ENCODE measurements at places on chromosomes 1 and 21.

DNA sequence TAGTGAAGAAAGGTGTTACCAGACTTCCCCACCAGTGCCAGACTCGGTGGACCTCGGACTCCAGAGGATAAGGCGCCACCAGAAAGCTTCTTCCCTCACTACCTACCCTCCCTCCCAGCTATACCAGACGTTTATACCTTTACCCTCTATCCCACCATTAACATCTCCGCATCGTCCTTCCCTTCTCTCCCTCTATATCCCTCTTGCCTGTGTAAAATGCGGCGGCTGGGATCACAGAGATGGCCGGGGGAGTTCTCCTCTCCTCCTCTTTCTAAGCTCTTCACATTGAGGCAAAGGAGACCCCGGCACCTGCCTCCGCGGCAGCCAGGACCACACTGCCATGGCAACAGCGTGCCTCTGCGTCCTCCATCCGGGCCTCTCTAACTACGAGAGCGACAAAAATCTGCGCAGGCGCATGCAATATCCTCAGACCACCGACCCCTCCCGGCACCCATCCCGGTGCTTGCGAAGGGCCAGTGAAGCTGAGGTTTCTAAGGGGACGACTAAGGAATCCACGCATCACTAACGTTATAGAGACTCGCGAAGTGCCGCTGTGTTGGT is at the start of gene CCDC181:
CCDC181 (minus strand) TSS at position 394 of the 561 bp plus-strand sequence. CDS start 2,547 bp downstream, outside the sequence.
- peak; percentile 75 for DNase-seq

GRCh38 chr1:162884831-162885230 is 23.9 kb upstream of the CCDC190 start:
- no peak for DNase-seq

DNA sequence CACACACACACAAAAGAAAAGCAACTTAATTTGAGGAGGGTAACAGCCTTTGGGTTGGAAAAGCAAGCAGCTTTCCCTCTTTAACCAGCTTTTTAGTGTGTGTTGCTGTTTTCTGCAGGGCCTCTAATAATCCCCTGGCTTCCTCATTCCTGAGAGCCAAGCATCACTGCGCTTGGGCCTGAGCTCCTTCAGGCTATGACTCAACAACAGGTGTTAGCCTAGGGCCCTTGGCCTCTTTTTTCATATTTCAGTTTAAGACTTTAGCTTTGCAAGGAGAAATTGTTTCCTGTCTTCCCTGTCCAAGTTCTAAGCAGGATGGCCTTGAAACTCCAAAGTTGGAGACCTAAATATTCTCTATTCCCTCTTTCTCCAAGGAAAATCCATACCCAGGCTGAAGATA is 26.2 kb upstream of the SNX27 start:
- DNase-seq: peak; percentile 27

GRCh38 chr1:205313563-205314308 is 7.8 kb downstream of the NUAK2 start:
- peak; percentile 81 for DNase-seq

DNA sequence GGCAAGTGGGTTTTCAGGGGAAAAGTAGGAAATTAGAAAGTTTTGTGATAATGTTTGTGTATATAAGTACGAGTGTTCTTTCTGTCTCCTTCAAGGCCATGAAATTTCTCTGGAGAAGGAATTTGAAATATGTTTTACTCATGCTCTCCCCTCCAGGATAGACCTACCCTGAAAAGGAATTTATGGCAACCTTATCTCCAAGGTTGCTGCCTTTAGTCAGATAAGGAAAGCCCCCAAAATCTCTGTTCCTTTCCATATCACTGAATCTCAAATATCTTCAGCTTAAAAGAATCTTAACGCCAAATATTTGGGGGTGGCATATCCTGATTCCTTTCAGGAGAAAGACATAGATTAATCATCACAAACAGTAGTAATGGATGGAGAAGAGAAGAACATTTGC is 499 bp upstream of the C4BPB start:
- DNase-seq: peak; percentile 5

- DNase-seq: no peak
Measured at GRCh38 chr1:9193233-9193625, 41.3 kb upstream of the H6PD start.

- no peak for DNase-seq
Measured at GRCh38 chr1:67579623-67580394, 105.2 kb upstream of the GADD45A start.

DNA sequence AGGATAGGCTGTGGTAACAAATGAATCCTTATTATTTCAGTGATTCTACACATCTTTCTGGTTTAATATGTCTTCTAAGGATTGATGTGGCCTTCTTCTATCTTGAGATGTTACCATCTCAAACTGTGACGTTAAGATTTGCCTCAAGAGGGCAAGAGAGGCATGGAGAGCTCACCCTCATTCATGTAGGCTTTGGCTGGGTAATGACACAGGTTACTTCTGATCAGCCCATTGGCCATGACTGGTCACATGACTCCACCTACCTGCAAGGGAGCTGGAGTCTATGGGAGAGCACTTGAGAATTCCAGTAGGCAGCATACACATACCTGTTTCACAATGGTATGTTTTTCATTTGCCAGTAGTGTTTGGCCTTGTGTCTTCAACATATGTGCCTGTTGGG is 30.0 kb downstream of the CACHD1 start:
- no peak for DNase-seq

DNA sequence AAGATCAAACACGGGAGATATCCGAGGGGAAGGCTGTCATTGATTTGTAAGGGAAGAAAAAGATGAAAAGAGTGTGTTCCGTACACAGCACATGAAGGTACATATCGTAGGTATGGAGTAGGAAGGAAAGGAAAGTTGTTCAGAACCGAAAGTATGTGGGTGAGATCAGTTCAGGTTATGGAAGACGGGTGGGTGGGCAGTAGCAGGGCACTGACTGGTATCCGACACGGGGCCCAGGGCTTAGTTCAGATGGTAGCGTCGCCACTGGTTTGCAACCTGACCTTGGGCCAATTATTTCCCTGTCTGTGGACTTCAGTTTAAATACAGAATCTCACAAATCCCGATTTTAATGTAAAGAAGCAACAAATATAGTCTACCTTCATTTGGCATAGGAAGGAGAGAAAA is 27.8 kb upstream of the A3GALT2 start:
- peak; percentile 43 for DNase-seq

DNA sequence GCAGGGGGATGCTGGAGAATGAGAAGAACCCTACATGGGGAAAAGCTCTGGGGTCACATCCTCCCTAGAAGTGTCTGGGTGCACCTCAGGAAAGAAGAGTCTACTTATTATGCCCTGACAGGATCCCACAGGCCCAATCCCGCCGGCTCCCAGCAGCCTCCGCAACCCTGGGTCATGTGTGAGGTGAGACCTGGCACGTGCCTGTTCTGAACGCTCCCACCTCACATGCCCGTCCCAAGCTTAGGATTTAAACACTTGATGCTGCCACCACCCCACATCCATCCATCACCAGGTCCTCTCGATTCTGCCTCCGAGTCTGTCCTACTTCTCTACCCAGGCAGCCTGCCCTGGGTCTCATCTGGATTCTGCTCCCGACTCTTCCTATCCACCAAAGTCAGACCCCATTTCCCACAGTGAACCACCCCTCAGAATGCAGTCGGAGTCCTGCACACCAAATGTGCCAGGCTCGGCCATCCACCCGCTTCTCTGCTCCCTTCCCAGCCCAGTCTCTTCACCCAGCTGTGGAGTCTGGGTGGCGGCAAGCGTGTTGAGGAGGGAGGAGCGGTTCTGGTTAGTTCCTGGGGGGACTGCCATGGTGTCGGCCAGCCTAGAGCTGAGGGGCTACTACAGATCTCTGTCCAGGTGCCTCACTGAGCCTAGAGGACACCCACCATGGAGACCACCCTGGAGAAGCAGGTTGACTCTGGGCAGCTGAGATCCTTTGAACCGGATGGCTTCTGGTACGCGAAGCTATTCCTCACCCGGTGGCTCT is 23.9 kb downstream of the SLC2A1 start:
- no peak for DNase-seq

GRCh38 chr21:17697473-17697872 is 84.8 kb upstream of the BTG3 start:
- no peak for DNase-seq

- DNase-seq: no peak
Measured at GRCh38 chr1:207646944-207647579, 2.1 kb downstream of the CR1L start.

GRCh38 chr1:100543640-100544039 is 5.7 kb downstream of the GPR88 start:
- no peak for DNase-seq

DNA sequence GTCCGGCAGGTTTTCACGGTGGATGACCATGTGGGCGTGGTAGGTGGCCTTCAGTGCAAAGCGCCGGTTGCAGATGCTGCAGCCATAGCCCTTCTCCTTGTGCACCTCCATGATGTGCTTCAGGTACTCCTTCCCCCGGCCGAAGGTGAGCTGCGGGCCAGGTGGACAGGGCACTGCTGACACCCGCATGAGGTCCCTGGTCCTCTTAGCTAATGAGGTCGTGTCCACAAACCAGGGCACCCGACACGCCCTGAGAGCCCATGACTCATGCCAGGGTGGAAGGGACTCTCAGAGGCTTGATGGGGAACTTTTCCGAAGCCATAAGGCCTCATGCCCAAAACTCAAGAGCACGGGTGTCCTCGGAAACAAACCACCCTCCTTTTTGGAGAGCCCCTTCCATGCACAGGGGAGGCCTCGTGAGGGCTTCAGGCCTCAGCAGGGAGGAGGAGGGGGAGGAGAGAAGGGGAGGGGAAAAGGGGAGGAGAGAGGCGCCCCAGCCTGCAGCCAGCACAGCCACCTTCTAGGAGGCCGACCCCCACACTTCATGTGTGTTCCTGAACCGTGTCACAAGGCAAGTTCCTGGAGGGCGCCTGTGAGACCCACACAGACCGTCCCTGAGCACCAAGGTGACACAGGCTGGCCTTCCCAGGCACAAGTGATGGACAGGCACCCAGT is 54.4 kb upstream of the RIPK4 start:
- DNase-seq: no peak

GRCh38 chr21:43675871-43676270 is 16.5 kb downstream of the RRP1B start:
- DNase-seq: no peak

DNA sequence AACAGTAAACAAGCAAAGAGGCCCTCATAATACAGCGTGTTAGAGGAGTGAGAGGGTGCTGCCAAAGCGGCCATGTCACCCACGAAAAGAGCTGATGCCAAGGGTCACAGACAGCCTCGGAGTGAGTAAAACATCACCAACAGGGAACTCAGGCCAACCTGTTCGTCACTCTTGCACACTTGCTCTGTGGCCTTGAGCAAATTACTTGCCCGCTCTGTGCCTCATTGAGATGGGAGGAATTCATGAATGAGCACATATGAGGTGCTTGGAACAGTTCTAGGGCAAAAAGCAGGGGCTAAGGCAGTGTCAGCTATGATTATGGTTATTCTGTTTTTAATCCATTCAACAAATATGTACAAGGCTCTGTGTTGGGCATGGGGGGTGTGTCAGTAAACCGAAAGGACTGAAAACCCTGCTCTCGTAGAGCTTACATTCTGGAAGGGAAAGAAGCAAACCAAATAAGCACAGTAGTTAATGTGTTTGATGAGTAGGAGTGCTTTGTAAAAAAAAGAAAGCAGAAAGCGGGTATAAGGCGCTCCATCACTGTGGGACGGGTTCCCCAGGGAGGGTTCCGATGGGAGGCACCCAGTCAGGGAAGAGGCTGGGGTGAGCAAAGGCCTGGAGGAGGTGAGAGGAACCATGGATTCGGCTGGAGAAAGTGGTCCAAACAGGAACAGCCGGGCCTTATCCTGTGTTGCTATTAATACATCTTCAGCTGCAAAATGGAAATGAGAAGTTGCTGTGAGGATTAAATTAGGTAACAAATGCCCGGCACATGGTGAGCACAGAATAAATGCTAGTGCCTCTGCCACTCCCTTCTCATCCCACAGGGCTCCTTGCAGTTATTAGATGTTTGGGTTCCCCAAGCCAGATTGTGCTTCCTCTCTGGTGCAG is 39.5 kb upstream of the RD3 start:
- DNase-seq: no peak

DNA sequence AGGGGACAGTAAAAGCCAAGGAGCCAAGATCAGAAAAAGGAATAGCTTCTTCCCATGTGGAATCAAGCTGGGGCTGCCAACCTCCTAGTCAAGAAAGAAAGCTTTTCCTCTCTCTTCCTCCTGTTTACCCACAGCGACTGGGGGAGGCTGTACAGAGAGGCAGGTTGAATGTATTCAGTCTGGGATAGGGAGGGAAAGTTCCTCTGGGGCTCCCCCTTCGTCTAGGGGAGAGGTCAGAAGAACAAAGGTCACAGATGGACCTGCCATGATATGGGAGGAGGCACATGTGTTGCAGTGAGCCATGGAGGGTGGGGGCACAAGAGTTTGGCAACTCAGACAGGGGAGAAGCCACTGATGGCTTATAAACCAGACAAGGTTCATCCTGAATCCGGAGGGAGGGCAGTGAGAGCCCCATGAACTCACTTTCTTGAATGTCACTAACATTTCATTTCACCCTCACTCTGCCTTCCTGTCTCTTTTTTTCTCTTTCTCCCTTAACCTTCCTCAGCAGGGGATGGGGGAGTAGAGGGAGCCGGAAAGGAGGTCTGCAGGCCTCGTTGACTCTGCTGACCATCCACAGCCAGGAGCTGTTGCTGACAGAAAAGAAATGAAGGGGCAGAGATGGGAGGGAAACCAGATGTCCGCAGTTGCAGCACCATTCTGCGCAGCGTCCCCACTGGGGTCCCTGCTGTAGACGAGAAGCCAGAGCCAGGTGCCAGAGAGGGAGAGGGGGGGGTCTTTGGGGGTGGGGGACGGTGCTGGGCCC is 61.1 kb downstream of the PLXNA2 start:
- DNase-seq: no peak

DNA sequence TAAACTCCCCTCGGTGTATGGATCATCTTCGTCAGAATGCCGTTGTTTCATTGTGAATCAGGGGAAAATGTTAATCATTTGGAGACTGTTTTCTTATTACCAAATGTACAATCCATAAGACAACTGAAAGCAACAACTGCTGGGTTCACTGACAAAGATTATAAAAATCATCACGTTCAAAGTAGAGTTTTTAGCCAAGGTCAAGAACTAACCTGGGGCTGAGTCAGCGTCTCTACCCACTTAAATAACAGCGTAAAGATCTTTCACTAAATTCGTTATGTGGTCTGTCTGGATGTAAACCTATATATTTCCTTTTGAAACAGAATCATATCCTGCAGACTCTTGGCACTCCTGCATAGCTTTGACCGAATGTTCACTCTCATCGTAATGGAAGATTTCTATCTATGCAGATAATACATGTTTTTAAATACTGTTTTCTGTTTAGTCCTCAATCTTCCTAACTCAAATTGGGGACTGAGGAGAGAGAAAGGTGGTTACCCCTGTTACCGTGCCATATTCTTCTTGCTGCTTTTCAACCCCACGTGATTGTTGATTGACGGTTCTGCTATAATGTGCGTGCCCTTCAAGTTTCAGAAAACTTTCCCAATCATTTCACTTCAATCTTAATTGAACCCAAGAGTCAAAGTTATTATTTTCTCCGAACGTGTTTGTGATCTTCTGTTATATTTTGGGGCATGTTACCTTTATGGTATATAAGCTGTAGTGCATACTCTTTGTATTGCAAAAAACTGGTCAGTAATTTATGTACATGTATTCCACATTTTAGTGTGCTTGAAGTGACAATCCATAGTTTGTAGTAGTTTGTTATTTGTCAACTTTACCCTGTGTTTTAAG is 15.6 kb upstream of the NCMAP start:
- no peak for DNase-seq

- DNase-seq: peak; percentile 23
Measured at GRCh38 chr1:110672001-110672752, 2.6 kb downstream of the KCNA3 start.

Data from cardiac muscle cell (in vitro differentiated cells and primary cell).